ENCODE measurements at places on chromosomes 3 and 15.

DNA sequence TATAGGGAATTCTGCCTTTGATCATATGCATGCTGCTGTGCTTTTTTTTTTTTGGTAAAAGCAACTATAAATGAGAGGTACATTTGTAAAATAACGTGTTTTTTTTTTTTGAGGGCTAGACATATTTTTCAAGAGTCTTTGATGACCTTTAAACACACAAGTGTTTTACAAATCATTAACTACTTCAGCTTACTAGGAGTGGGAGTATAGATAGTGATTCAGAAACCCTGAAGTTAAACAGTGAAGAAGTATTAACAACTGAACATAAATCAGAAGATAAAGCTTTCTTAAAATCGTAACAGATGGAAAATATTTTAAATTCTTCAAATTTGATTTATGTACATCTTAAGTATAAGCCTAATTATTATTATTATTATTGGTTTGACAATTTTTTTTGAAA, 2.9 kb upstream of the GMNC start:
- no peak for DNase-seq

DNA sequence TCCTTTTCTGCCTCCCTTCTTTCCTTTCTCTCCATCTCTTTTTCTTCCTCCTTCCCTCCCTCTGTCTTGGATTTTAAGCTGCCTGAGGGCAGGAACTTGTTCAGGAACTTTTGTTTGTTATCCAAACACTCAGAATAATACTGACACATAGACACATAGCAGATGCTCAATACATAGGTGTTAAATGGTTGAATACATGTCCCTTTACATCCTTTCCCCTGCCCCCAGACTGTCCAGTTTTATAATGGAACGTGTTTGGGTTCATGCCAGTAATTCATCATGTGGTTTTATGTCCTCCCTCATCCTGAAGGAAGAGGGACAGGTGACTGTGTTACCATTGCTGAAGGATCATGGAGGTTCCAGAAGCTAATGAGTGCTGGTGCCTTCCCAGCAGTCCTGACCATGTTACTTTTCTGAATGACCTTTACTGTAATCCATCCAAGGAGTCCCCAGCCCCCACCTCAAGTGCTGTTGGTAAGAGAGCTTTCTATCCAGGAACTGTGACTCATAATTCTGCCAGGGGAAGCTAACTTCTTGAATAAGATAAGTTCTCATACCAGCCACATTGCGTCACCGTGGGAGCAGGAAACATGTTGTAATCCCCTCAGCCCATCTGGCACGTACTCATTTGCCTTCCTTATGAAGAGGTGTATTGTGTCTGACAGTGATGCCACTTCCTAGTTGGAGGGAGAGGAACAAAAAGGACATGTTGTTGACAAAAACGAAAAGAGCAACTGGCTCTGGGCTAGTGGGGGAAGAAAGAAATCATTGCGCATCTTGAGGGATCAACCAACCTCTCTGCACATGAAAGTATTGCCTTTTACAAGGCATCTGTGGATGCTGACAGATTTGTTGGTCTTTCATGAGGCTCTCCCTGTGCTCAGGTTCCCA, 52.4 kb downstream of the IL1RAP start:
- no peak for DNase-seq

- DNase-seq = no peak
Measured at GRCh38 chr3:191259486-191259885, 60.4 kb downstream of the OSTN start.

- DNase-seq = no peak
Measured at GRCh38 chr3:126125781-126126251, 41.9 kb upstream of the SLC41A3 start.

GRCh38 chr15:49215768-49216739, 46.0 kb downstream of the GALK2 start:
- no peak for DNase-seq
